T-helper 2 cell (primary cell): ENCODE measurements at places on chromosomes 1 and 21.

GRCh38 chr1:157310401-157310800 lies 172.2 kb upstream of the ETV3 start:
- DNase-seq = no peak

DNA sequence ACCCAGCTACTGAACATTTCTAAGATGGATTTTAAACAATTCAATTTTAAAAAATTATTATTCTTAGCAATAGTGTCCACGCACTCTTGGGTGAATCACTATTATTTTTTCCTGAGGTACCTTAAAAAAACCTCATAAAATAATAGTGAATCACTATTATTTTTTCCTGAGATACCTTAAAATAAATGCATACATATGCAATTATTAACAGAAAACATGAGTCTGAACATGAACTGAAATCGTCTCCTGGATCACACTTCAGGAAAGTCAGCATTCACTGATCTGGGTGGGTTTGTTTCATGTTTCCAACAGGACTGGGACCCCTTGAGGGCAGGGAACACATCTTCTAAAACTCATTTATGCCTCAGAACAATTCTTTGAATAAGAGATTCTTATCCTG lies 63.1 kb upstream of the IFNLR1 start:
- DNase-seq = no peak

- no peak for DNase-seq
Measured at GRCh38 chr1:200992382-200993048, 31.0 kb downstream of the KIF21B start.

DNA sequence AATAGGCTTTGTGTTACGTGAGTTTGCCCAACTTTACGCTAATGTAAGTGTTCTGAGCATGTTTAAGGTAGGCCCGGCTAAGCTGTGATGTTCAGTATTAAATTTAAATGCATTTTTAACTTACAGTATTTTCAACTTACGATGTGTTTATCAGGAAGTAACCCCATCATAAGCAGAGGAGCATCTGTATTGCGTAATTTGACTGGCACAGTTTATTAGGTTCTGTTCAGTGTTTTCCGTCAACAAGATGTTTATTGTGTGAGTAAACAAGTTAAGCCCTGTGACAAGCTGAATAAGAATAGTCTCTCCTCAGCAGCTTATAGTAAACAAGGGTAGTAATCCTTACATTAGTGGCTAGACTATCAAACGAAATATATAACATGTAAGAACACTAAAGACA lies 27.2 kb upstream of the SHISA4 start:
- no peak for DNase-seq

DNA sequence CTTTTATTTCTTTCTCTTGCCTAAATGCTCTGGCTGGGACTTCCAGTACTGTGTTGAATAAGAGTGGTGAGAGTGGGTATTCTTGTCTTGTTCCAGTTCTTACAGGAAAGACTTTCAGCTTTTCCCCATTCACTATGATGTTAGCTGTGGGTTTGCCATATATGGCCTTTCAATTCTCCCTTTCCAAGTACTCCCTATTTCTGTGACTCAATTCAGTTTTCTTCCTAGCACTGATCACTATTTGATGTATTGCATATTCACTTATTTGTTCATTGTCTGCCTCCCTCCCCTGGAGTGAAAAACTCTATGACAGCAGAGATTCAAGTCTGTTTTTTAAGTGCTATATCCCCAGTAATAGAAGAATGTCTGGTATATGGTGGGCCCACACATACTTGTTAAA lies 618.2 kb upstream of the CAMK1G start:
- no peak for DNase-seq

GRCh38 chr1:115555446-115555845 lies 86.3 kb upstream of the VANGL1 start:
- DNase-seq = no peak

- peak; percentile 51 for DNase-seq
Measured at GRCh38 chr1:226608699-226609505, 60.3 kb downstream of the STUM start.

DNA sequence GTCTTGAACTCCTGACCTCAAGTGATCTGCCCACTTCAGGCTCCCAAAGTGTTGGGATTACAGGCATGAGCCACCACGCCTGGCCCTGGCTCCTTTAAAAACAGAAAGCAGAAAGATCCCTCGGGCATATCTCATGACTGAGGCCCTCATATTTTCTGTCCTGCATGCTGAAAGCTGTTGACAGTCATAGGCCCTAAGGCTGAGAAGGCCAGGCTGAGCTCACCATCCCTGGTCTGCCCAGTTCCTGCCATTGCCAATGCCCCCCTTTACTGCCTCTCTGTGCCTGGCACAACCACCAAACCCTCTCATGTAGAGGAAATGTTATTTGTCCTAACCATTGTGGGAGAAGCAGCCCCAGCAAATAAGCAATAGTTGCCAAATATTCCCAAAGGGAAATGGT lies 12.7 kb downstream of the CD34 start:
- no peak for DNase-seq

- no peak for DNase-seq
Measured at GRCh38 chr1:25197982-25198662, 34.2 kb downstream of the SYF2 start.

- DNase-seq = no peak
Measured at GRCh38 chr21:41805038-41805437, 38.2 kb upstream of the RIPK4 start.

DNA sequence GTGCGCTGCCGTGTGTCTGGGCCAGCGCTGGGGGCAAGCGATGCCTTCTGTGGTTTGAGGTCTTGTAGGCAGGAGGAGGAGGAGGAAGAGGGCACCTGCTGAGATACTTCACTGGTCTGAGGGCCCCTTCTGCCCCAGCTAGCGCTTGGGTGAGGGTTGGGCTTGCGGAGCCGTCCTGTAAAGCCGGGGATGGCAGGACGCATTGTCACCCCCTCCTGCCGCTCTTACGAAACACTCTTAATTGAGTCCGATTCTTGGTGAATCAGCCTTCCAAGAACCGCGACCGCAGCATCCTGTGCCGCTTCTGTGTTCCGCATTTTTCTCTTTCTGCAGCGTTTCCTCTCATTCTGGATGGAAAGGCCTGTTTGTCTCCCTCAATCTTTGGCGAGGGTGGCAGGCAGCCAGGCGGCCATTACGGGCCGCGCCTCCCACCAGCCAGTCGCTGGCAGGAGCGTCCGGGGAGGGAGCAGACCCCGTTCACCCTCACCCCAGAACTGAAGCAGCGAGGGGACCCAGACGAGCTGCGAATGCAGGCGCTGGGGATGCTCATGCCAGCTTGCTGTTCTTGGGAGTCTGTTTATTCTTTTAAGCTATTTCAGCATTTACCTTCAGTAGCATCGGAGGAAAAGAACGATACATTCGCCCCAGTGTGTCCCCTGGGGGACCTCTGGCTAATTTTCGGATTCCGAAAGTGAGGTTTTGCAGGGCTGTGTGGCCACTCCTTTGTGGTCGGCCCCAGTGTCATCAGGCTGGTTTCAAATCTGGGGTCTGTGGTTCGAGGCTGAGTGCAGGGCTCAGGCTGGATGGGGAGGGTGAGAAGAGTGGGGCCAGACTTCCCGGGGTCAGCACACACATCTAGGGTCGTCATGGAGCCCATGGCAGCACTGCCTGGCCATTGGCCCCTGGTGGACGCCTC lies 62.7 kb downstream of the SKI start:
- peak; percentile 83 for DNase-seq

DNA sequence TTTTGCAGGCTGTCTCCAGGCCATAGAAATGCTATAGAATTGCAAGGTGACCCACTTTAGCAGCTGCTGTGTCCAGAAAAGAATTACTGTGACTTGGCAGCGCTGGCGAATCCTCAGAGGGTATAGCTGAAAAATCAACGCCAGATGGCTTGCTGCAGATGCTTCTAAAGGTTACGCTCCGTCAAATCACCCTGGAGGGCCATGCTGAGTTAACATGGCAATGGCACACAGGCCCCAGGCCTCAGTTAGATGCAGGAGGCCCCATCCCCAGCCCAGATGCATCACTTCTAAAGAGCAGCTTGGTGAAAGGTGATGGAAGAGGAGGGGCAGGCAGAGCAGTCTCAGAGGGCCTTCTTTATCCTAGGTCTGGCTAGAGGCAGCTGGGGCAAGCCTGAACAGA lies 18.0 kb downstream of the KIAA1614 start:
- DNase-seq = no peak

GRCh38 chr1:3463891-3464648 lies 9.6 kb downstream of the ARHGEF16 start:
- DNase-seq = no peak

DNA sequence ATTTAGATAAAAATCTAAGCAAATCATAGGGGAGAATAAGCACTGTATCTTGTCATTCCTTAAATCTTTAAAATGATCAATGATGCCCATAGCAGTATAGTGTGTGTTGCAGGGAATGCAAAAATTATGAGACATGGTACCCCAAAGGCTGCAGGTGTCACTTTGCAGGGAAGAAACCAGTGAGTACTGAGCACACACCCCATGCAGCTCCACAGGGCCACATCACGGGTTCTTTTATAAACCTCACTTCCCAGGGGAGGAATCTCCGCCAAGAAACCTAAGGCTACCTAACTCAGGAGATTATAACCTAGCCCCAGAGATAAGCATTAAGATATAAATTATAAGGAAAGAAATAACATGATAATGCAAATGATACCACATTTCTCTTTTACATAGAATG lies 115.6 kb downstream of the APP start:
- DNase-seq = no peak

GRCh38 chr1:92442351-92442750 lies 44.4 kb downstream of the GFI1 start:
- no peak for DNase-seq

- no peak for DNase-seq
Measured at GRCh38 chr1:173117108-173117633, 66.4 kb upstream of the TNFSF18 start.
